ENCODE measurements at places on chromosomes 5 and 9.

GRCh38 chr5:142387024-142387682 lies 62.3 kb upstream of the SPRY4 start:
- peak; percentile 40 for DNase-seq

DNA sequence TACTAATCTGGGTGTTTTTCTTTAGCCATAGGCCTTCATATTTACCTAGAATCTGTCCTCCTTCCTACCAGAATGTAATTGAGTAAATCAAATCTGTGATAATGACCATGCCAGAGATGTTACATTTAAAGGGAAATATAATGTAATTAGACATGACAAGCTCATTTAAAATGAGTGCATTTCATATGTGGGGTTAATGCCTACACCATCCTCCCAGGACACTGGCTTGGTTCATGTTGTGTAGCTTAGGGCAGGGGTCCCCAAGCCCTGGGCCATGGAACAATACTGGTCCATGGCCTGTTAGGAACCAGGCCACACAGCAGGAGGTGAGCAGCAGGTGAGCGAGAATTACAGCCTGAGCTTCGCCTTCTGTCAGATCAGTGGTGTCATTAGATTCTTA lies 276.9 kb upstream of the DAP start:
- no peak for DNase-seq

- DNase-seq = no peak
Observed at GRCh38 chr5:147986134-147986757, 77.5 kb upstream of the SPINK5 start.

GRCh38 chr5:22728610-22729009 lies 124.5 kb downstream of the CDH12 start:
- DNase-seq = no peak

DNA sequence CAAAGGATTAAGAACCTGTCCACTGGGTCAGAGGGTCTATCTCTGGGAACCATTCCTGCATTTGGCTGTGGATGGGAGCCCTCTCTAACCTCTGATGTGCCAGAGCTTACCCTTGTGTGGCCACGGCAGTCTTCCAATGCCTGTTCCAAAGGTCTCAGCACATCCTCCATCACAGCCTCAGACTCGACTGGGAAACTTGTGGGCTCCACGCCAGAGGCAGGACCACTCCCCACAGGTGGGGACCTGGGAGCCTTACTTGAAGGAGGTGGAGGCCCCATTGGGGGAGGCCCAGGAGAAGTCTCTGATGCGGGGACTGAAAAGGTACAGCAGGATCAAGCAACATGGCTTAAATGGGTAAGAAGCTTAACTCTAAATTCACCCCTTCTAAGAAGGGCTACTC lies 4.4 kb downstream of the EIF4EBP3 start:
- DNase-seq = no peak

- no peak for DNase-seq
Observed at GRCh38 chr5:180771839-180772238, 30.8 kb downstream of the MGAT1 start.

DNA sequence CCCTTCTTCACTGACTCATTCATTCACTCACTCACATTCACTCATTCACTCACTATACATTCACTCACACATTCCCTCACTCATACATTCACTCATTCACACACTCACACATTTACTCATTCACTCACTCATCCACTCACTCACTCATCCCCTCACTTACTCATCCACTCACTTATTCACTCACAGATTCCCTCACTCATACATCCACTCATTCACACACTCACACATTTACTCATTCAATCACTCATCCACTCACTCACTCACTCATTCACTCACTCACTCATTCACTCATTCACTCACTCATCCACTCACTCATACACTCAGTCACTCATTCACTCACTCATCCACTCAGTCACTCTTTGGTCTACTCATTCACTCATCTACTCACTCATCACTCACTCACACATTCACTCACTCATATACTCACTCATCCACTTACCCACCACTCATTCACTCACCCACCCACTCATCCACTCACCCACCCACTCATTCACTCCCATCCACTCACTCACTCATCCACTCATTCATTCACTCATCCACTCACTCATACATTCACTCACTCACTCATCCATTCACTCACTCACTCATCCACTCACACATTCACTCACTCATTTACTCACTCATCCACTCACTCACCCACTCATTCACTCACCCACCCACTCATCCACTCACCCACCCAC lies 27.2 kb downstream of the WNK2 start:
- no peak for DNase-seq

Data from NCI-H345 (cell line).